Cardiac ventricle fibroblast (primary cell): ENCODE measurements at places on chromosomes 4 and X. TPM values are rescaled to one million over a fixed set of nuclear protein-coding genes. Genes with fewer than 3 reads are reported as not detected.

The PAGE2 gene
- total RNA-seq = not detected in 2 replicates

The GLRB gene
- 0.78 and 1.7 TPM in 2 replicates for total RNA-seq

The GPRASP1 gene
- 1.1 and 1.7 TPM in 2 replicates for total RNA-seq

The NWD2 gene
- not detected in 2 replicates for total RNA-seq

The SPOCK3 gene
- 0.12 and 0.34 TPM in 2 replicates for total RNA-seq

The NOX1 gene
- total RNA-seq = not detected in 2 replicates

The FMR1NB gene
- total RNA-seq = not detected in 2 replicates

The PF4V1 gene
- 2.6 TPM in 1 of 2 replicates, not detected in the other for total RNA-seq

The ADH6 gene
- total RNA-seq = 0.56 TPM in 1 of 2 replicates, not detected in the other

The DSPP gene
- not detected in 2 replicates for total RNA-seq

The CSAG3 gene
- not detected in 2 replicates for total RNA-seq

The RENBP gene
- 1.1 and 1.2 TPM in 2 replicates for total RNA-seq

The NRK gene
- 4.8 and 5.0 TPM in 2 replicates for total RNA-seq

The MSANTD1 gene
- total RNA-seq = 0.29 TPM in 1 of 2 replicates, not detected in the other

The ELMOD2 gene
- 26.0 and 27.2 TPM in 2 replicates for total RNA-seq

The GLOD5 gene
- not detected in 2 replicates for total RNA-seq

The SSX2B gene
- not detected in 2 replicates for total RNA-seq

The NDUFB11 gene
- total RNA-seq = 44.9 and 57.3 TPM in 2 replicates

The AGA gene
- 11.0 and 12.9 TPM in 2 replicates for total RNA-seq

The TCEAL6 gene
- not detected in 2 replicates for total RNA-seq

The ETFDH gene
- 20.2 and 31.4 TPM in 2 replicates for total RNA-seq

The GASK1B gene
- total RNA-seq = 130 and 141 TPM in 2 replicates

The OTC gene
- not detected in 2 replicates for total RNA-seq

The OPN1MW gene
- total RNA-seq = not detected in 2 replicates

The BCORL1 gene
- 6.3 and 8.4 TPM in 2 replicates for total RNA-seq

The ADH1B gene
- total RNA-seq = 632 and 682 TPM in 2 replicates

The CYTL1 gene
- 1.9 TPM in 2 replicates for total RNA-seq

The UCP1 gene
- not detected in 2 replicates for total RNA-seq

The LNX1 gene
- total RNA-seq = 5.5 and 6.4 TPM in 2 replicates

The DOK7 gene
- not detected in 2 replicates for total RNA-seq

The GATA1 gene
- total RNA-seq = not detected in 2 replicates

The TMEM150C gene
- 3.2 and 4.2 TPM in 2 replicates for total RNA-seq

The BGN gene
- 318 and 356 TPM in 2 replicates for total RNA-seq

The DUX4 gene
- not detected in 2 replicates for total RNA-seq

The DGKK gene
- total RNA-seq = not detected in 2 replicates

The PABPC4L gene
- 0.50 and 0.88 TPM in 2 replicates for total RNA-seq

The GABRE gene
- total RNA-seq = 11.2 TPM in 2 replicates

The TBX22 gene
- 0.05 and 0.31 TPM in 2 replicates for total RNA-seq

The COL4A6 gene
- 0.44 and 0.54 TPM in 2 replicates for total RNA-seq

The SLC4A4 gene
- 0.54 and 0.56 TPM in 2 replicates for total RNA-seq

The ZNF711 gene
- 0.24 and 0.31 TPM in 2 replicates for total RNA-seq

The H2BW2 gene
- not detected in 2 replicates for total RNA-seq

The RBMXL3 gene
- not detected in 2 replicates for total RNA-seq

The CLDN34 gene
- not detected in 2 replicates for total RNA-seq

The CXCL11 gene
- total RNA-seq = not detected in 2 replicates

The HTN3 gene
- not detected in 2 replicates for total RNA-seq
